IPS DF 19.7 (cell line): ENCODE measurements at places on chromosomes 6 and 20.

- no peak for DNase-seq
These were observed 90.4 kb downstream of the CARMIL1 start for GRCh38 chr6:25369433-25370177.

GRCh38 chr20:53901064-53901463 lies 169.3 kb downstream of the BCAS1 start:
- no peak for DNase-seq

DNA sequence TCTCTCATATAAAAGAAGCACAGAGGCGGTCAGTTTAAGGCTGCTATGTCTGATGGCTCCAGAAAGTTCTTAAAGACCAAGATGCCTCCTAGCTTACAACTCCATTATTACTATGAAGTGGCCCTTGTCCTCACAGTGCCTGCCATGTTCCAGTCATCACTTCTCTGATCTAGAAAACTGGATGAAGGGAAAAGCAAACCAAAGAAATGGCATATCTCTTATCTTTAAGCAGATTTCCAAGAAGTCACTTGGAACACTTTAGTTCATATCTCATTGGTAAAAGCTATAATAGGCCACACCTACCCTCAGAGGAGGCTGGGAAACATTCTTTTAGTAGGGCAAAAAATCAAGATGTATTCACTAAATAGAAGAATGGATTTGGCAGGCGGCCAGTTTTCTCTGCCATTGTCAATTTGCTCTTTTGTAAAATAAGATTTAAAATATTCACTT lies 289.6 kb downstream of the TBC1D7 start:
- no peak for DNase-seq

DNA sequence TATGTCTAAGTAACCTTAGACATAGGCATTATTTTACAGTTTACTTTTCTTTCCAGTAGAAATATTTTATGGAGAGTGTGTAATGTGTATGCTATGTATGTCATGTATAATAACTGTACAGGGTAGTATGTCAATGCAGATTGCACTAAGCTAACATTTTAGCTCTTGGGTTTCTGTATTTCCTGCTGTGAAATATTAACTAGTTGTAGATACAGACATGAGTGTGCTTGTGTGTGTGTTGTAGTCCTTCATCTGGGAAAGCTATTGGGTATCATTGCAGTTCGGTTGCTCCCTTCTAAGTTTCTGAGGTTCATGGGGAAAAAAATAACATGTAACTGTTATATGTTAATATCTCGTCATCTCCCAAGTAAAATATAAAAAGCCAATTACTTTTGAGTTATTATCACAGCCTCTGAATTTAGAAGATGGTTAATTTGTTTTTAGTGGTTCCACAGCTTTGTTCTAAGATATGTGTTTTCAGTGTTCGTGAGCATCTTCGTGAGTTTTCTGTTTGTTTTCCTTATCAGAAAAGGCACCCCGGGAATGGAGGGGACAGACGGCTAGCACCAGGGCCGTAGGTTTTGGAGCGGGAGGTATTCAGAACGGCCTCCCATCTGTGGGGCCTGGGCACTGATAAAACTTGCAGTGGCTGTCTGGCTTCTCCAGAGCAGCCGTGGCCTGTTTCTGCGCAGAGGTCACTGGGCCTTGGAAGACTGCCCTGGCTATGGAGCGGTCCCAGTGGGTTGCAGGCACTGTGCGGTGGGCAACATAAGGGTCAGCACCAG lies 215.0 kb downstream of the ARID1B start:
- DNase-seq, result no peak

DNA sequence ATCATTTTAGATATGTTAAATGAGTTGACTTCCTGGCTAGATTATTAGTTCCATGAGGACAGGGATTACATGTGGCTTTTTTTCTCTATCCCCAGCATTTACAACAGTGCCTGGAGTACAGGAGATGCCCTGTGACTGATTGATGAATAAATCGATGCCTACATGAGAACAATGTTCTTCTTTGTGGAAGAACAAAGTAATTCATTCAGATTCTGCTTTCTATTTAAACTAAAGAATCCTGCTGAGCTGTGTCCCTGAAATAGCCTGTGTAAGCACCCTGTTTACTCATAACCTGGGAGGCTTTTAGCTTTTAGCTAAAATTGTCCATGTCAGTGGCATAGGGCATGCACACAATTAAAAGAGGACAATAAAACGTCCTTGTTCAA lies 125.1 kb upstream of the BTBD3 start:
- no peak for DNase-seq

GRCh38 chr6:153790876-153791473 lies 248.1 kb upstream of the OPRM1 start:
- no peak for DNase-seq

- no peak for DNase-seq
These were observed 5.5 kb downstream of the ANKEF1 start for GRCh38 chr20:10040070-10040975.

GRCh38 chr6:1572892-1573291 lies 36.8 kb upstream of the FOXC1 start:
- no peak for DNase-seq

GRCh38 chr6:158560836-158561320 lies 987 bp downstream of the TMEM181 start:
- no peak for DNase-seq

DNA sequence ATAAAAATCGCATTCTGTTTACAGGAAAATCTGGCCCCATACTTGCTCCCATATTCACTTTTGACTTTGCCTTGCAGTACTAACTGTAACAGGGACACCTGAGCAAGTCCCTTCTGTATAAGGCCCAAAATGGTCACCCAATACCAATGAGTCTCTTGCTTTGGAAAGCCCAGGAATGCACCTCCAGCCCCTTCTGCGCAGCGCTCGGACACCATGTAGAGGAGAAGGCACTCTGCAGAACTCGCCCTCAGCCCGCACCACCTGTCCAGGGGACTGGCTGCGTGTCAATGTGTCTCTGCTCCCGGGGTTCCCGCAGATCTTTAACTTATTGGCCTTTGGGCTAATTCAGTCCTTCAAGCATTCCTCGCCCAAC lies 746 bp upstream of the PRND start:
- no peak for DNase-seq

DNA sequence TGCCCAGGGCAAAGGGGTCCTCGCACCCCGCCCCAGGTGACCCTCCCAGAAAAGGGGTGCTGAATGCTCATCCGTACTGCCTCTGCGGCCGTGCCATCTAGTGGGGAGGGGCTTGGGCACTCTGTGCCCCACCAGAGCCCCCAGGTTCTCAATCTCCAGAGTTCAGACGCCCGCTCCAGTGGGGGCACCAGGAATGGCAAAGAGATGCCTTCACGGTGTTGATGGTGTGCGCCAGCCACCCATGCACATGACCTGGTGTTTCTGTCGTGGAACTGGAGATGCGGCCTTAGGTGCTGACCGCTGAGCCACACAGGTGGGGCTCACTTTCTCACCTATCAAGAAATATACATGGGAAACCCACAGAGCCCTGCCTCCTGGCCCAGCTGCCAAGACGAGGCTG lies 30.8 kb downstream of the GNAS-AS1 start:
- DNase-seq, result no peak

DNA sequence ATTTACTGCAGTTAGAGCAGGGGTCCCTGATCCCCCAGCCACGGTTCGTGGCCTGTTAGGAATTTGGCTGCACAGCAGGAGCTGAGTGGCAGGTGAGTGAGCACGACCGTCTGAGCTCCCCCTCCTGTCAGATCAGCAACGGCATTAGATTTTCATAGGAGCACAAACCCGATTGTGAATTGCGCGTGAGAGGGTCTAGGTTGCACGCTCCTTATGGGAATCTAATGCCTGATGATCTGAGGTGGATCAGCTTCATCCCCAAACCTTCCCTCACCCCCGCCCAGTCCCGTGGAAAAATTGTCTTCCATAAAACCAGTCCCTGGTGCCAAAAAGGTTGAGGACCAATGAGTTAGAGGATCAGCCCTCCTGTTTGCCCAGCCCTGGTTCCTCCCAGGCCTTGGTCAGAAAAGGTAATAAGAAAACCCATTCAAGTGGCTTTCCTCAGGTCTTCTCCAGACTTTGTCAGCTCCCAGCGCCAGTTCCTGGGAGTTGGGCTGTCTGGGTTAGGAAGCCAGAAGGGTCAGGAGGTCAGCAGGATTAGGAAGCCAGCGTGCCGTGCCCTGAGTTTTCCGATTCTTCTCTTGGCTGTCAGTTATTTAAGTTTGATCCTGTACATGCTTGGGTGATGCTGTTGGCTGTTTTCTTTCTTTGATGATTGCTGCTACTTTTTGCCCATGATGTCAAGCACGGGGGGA lies 139.9 kb upstream of the PMEPA1 start:
- DNase-seq, result no peak

DNA sequence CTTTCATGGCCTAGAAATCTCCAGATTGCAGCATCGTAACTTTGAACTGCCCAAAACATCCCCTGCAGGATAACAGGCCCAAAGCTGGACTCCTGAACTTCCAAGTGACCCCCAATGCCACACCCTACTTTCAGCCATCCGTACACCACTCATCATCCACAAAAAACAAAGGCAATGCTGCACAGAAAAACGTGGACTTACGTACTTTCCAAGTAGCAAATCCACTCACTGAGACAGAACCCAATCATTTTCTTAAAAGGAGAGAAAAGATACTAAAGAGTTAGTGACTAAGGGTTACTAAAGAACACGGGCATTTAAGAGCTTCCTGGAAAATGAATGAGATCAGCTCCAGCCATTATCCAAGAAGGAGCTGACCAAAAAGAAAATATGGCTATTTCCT lies 211.0 kb downstream of the WDR27 start:
- no peak for DNase-seq

DNA sequence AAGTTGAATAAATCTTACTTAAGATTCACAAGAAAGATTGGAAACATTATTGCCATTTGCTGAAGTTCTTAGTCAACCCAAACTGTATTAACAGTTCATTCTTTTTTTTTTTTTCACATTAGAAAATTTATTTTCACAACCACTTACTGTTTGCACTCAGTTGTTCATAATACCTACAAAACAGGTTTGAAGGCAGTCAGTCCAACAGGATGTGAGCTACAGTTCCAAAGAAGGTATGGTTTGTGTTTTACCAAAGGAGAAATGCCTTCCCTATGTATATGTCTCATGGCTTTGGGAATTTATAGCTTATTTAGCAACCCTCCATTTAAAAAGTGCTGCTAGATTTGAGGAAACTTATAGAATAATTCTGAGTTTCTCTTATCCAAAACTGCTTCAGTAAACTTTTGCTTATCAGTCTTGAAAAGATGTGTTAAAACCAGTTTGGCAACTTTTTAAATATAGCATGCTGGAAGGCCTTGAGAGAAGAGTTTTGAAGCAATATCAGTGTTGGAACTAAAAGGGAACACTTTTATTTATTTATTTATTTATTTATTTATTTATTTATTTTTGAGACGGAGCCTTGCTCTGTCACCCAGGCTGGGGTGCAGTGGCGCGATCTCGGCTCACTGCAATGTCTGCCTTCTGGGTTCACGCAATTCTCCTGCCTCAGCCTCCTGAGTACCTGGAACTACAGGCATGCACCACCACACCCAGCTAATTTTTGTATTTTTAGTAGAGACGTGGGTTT lies 46.8 kb upstream of the RREB1 start:
- DNase-seq, result no peak

GRCh38 chr20:35766843-35767242 lies 5.0 kb upstream of the PHF20 start:
- no peak for DNase-seq

DNA sequence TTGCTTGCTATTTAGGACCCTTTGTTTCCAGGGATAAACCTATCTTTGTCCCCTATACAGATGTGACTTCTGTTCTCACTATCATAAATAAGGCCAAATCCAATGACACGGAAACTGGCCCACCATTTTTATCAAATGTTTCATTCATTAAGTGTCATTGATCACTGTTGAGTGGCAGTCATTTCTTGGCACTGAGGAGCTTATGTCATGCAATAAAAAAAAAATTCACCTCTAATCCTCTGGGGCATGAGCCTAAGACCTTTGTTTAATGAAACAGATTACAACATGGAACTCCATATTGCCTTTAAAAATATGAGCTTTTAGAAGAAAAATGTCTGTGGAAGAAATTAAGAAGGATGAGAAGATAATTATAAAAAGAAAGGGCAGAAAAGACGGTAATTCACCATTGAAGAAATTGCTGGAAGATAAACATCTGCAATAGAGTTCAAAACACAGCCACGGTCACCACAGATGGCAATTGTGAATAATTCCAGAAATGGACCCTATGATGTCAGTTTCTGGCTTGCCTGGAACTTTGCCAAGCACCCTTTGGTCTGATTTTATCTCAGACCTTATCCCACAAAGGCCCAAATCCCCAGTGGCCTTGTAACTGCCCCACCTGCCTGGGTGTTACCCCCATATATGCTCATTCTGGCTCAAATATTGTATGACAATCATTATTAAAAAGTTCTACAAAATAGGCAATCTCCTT lies 91.1 kb downstream of the DST start:
- DNase-seq, result no peak

GRCh38 chr6:110517034-110517433 lies 40.6 kb upstream of the SLC22A16 start:
- no peak for DNase-seq

GRCh38 chr20:41424011-41424410 lies 57.4 kb upstream of the EMILIN3 start:
- no peak for DNase-seq

GRCh38 chr20:4607287-4607713 lies 114.4 kb upstream of the PRND start:
- peak; percentile 30 for DNase-seq

DNA sequence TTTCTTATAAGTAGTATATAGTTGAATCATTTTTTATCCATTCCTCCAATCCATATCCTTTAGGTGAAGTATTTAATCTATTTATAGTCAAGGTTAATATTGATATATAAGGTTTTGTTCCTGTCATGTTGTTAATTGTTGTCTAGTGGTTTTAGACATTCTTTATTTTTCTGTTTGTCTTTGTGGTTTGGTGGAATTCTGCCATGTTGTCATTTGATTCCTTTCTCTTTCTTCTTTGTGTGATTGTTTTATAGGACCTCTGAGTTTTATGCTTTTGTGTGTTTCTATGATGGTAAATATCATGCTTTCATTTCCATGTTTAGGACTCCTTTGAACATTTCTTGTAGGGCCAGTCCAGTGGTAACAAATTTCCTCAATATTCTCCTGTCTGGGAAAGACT lies 450.3 kb upstream of the BTBD3 start:
- DNase-seq, result no peak

DNA sequence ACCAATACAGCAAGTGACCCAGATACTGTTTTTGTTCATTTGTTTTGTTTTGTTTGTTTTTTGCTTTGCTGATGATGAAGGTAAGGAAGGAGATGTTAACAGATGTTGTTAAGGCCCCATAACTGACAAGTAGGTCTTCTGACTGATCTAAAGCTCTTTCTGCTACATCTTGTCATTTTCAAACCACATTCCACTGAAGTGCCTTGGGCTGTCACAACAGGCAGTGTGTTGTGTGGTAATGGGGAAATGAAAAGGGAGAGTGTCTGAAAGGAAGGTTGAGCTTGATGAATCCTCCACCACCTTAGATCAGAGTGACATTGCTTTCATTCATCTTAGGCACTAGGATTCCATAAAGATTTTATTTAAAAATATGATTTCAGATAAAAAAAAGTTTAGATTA lies 479.4 kb upstream of the SYNCRIP start:
- no peak for DNase-seq

- no peak for DNase-seq
These were observed 8.0 kb upstream of the BANF2 start for GRCh38 chr20:17691758-17692157.

GRCh38 chr6:6599468-6599873 lies 11.0 kb downstream of the LY86 start:
- no peak for DNase-seq
